ENCODE measurements at places on chromosomes 16 and 17.
A peak's percentile ranks its signal among the peaks of the same experiment; 100 is the strongest.

DNA sequence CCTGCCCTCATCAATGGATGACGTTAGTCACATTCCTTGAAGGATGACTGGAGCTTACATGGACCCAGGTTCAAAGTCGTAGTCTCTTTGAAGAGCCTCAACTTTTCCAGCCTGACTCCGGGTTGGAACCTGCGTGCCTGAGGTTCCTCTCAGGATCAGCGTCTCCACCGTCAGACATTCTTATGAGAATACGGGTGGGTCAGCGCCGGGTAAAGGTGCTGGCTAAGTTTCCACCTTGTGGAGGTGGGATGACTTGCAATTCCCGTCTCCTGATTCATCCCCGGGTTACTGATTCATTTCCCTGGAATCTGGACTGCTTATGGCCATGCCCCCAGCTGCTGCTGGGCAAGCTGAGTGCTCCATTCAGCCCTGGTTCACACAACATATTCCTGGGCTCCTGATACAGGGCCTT lies 38.9 kb upstream of the CMIP start:
- peak; percentile 82 for DNase-seq

DNA sequence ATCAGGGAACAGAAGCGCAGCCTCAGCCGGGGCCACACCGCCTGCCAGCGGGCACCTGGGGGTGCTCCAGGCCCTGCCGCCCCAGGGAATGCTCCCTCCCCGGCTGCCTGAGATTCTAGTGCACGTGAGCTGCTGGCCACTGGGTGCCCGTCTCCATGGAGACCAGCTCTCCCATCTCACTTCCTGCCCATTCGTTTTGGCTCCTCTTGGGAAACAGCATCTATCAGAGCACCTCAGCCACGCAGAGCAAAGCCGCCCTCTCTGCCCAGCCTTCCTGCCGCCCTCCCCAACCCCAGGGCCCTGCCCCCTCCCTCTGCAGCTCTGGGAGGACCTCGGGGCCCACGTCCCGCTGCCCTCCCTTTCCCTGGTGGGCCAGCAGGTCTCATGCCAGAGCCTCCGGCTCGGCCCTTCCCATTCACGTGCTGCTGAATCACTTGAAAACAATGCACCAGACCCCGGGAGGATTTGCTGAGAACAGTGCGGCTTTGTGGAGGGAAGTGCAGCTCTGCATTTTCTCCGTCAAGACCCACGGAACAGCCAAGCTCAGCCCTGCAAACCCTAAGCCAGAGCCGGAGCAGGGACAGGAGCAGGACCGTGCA lies 19.4 kb downstream of the CEP295NL start:
- DNase-seq: peak; percentile 93

GRCh38 chr16:4692460-4693295 lies 684 bp upstream of the NUDT16L1 start:
- no peak for DNase-seq

GRCh38 chr16:2955779-2956578 lies 8.1 kb upstream of the KREMEN2 start:
- DNase-seq: no peak

- no peak for DNase-seq
These were observed 17.8 kb downstream of the TMEM235 start for GRCh38 chr17:78249074-78249817.

- DNase-seq: no peak
These were observed at the start of gene SNX20 for GRCh38 chr16:50681021-50681885. TSS of gene SNX20 (minus strand) at chr16:50681312. CDS start at chr16:50677526, 3,786 bp downstream.

GRCh38 chr17:62098623-62099231 lies 33.6 kb upstream of the MED13 start:
- DNase-seq: no peak

GRCh38 chr16:87840271-87840978 lies 28.9 kb downstream of the SLC7A5 start:
- DNase-seq: no peak

DNA sequence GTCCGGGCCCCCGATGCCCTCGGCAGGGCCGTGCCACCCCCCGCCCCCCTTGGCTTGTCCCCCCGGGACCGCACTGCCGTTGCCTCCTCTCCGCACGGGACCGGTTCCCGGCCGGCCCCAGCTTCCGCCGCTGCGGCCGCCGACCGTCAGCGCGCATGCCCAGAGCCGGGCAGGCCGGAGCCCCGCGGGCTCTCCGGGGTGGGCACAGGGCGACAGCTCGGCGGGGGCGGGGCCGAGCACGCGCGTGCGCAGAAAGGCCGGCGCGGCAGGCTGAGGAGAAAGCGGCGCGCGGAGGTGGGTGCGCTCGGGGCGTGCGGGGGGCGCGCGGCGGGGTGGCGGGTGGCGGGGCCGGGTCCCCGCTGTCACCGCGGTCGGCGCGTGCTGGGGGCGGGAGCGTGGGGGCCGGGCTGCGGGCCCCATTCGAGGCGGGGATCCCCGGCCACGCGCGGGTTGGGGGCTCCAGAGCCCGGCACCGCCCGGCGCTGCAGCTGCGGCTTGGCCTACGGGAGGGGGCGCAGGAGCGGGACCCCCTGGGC lies at the start of gene TBC1D24:
TSS of gene TBC1D24 (plus strand) at position 251 of the 536 bp plus-strand sequence. CDS start 21,022 bp downstream, outside the sequence.
- peak; percentile 100 for DNase-seq

GRCh38 chr16:63527404-63527803 lies 1491.2 kb upstream of the CDH8 start:
- DNase-seq: no peak

DNA sequence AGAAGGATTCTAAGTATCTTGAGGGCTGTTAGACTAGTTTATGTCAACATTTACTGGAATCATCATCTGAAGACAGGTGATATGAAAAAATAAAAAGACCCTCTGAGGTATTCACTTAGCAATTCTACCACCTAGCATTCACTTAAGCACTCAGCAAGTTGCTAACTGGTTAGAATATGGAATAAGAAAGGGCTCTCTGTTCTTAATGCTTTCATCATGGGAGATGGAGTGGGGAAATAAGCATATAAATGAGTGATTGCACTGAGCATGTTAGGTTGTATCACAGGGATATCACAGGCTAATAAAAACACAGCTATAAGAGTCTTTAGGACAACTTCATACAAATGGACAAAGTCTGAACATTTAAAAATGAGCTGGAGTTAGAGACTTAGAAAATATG lies 1238.8 kb downstream of the CDH11 start:
- DNase-seq: no peak

- no peak for DNase-seq
These were observed 21.0 kb downstream of the ADGRG5 start for GRCh38 chr16:57563487-57563750.

DNA sequence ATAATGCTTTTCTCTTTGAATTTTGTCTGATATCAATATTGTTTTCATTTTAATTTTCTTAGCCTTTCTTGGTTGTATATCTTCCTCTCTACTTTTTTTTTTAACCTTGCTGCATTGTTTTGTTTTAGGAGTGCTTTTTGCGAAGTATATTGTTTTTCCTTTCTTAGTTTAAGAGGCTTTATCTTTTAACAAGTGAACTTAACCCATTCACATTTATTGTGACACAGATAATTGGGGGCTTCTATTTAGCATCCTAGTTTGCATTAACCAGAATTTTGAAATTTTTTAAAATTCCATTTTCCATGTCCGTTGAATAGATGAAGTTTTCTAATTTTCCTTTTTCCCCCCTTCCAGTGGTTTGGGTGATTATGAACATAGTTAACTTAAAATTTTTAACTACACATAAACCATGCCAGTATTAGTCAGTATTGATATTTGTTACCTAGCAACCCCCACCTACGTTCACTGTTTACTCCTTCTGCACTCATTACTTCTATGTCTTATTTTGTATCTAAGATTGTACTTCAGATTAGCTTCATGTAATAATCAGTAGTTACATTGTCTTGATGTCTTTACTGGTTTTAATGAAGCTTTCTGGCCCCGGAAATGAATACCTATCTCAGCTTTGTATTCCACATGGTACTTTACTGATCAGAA lies 44.4 kb downstream of the TNRC6A start:
- no peak for DNase-seq

- DNase-seq: no peak
These were observed 259.7 kb downstream of the PRKCA start for GRCh38 chr17:66562119-66562518.

GRCh38 chr17:5785867-5786509 lies 201.7 kb upstream of the NLRP1 start:
- no peak for DNase-seq

DNA sequence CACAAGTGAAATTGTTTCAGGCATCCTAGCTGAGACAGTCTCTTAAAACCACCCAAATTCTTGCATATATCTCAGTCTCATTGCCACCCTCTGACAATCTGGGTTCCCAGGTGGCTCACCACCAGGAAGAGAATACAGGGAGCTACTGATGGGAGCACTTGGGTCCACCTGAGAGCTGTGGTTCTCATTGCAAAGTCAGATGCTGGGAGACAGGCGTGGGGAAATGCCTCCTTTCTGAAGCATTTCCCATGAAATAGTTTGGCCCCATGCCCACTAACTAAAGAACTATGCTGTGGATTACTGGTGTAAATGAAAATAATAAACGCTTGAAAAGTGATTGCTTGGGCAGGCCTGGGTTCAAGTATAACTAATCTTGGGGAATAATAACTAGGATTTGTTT lies 70.3 kb downstream of the CMC2 start:
- DNase-seq: no peak

DNA sequence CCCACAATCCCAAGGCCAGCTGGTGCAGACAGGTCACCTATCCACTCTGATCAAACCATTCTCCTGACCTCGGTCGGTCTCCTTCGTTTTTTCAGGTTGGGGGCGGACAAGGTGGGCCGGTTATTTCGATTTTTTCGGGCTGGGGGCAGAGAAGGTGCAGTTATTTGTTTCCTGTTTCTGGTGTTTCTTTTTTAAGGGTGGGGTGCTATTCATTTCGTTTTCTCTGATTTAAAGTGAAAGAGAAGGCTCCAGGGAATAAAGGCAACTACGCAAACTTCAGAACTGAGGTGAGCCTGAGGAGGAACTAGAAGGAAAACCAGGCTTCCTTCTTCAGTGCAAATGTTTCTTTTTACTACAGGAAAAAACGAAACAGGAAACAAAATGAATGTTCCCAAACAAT lies 64.8 kb downstream of the ANKRD11 start:
- no peak for DNase-seq

DNA sequence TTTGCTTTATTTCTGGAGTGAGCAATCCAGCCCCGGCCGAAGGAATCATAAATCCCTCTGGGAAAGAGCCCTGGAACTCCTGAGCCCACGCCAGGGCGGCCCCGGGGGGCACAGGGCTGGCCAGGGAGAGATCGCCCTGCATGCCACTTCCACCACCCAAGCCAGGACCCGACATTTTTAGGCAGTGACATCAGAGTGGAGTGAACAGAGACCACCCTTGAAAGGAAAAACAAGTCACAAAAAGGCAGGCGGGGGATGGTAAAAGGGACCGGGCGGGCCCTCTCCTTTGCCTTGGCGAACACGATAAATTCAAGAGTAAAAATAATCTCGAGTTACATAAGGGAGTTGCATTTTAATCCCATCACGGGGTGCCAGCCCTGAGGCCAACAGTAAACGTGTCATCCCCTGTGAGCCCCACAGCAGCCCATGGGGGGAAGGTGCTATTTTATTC lies 284.1 kb downstream of the C16orf95 start:
- DNase-seq: no peak

DNA sequence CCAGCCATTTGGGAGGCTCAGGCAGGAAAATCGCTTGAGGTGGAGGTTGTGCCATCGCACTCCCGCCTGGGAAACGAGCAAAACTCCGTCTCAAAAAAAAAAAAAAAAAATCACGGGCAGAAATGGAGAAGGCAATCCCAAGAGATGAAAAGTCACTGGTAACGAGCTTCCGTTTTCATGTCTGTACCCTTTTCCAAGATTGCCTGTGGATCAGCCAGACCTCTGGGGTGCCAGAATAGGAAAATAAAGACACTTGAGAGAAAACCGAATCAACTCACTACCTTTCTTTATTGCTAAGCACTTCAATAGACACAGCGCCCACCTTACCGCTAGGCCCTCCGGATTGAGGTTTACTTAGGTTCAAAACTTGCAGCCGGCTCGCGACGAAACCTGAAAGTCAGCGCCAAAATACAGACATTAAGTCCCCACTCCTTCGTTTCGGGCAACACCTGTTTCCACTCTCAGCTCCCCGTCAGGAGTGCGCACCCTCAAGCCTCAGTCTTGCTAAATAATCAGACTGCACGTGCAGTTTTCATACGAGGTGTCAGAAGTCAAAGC lies 970 bp upstream of the TRAF7 start:
- no peak for DNase-seq

GRCh38 chr16:14357328-14357727 lies 272.7 kb downstream of the PARN start:
- DNase-seq: no peak

- DNase-seq: no peak
These were observed 2.0 kb downstream of the TMED6 start for GRCh38 chr16:69349536-69349935.

DNA sequence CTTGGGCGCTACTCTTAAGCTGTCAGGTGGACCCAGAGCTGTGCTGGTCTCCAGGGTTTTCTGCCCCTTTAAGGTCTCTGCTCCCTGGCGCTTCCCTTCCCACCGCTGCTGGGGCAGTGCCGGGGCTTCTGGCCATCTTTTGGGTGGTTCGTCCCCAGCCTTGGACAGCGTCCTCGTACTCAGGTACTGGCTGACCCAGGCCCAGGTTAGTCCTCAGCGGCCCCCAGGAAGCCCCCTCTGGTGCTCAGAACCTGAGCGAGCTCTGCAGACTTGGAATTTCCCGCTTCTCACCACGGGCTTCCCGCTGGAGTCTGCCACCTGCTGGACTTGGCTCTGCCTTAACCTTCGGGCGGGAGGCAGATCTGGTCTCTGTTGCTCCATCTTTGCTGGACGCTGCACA lies 94.1 kb upstream of the ZNF750 start:
- no peak for DNase-seq

DNA sequence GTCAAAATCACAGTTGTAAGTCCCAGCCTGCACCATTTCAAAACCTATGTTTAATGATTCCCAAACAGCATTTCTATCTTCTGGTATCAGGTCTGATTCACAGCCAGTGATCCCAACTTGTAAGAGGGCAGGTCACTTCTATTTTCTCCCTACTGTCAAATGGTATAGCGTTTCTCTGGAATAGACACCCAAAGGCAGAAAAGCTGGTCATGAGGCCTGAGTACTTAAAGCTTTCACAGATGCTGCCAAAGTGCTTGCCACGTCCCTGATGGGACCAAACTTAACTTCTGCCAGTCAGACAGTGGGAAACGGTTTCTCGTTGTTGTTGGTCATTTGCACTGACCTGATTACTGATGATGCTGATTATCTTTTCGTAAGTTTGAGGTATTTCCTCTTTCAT lies 43.4 kb downstream of the CYTH1 start:
- DNase-seq: no peak

DNA sequence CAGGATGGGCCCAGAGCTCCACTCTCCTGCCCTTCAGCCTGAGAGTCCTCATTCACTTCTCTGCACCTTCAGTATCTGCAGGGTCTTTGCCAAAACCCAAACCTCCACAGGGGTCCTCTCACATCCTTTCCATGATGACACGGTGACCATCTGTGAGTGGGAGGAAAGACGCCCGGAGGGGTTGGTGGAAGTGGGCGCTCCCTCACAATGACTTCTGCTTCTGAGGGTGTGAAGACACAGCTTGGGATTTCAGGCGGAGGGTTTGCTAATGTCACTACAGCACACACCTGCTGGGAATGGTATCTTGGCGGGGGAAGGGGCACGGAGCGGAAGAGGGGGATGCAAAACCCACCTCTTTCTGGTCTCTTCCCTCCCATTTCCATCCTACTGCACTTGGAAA lies 115.1 kb upstream of the SDK2 start:
- DNase-seq: no peak
